Forelimb muscle (tissue), 1 donor: ENCODE measurements at places on chromosomes 5 and 9. TPM values are rescaled to one million over a fixed set of nuclear protein-coding genes. Genes with fewer than 3 reads are reported as not detected.

Gene HTR1A
- polyA plus RNA-seq: not detected

Gene SARDH
- 5.4 TPM for polyA plus RNA-seq

GRCh38 chr9:37197158-37198038, 77.0 kb downstream of the ZCCHC7 start:
- no peak for DNase-seq

- DNase-seq: no peak
Measured at GRCh38 chr5:135883441-135883840, 12.2 kb downstream of the IL9 start.

DNA sequence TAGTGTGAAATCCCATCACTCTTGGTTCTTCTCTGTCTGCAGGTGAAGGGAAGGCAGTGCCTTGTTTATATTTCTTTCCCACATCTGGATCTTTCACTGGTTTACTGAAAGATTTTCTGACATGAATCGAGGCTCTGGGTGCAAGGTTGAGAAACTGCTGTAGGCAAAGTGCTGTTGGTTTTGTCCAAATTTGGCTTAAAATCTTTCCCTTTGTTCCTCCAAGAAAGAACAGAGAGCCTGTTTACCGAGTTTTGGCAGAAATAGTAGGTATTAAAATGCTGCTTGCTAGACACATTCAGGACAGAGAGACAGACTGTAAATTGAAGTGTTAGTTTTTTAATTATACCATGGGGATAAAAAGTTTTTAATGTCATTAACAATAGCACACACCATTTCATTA, 21.5 kb downstream of the SKP2 start:
- no peak for DNase-seq

DNA sequence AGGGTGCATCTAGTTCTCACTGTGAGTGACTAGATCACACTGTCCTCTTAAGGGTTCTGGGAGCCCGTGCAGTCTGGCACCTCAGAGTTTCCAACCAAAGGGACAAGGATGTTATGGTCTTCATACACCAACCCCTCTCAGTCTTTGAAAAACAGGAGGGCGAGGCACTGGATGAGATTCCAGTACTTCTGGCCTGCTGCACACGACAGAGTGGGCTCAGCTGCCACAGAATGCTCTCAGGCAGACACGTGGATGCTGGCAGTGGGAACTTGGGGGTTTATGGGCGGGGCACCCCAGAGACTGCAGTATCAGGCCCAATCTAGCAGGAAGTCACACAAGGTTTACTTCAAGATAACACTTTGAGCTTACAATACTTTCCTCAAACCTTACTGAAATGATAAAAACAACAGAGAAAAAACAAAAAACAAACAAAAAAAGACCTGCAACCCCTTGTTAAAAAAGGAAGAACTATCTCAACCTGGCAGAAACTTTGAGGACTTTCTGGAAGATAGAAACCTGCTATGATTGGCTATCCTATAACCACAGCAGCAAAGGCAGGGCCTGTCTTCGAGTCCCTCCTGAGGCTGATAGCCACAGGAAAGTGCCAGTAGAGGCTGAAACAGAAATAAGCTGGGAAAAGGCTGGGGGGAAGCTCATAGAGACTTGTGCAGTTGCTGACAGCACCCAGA, 28.3 kb upstream of the TGFBR1 start:
- DNase-seq: no peak

DNA sequence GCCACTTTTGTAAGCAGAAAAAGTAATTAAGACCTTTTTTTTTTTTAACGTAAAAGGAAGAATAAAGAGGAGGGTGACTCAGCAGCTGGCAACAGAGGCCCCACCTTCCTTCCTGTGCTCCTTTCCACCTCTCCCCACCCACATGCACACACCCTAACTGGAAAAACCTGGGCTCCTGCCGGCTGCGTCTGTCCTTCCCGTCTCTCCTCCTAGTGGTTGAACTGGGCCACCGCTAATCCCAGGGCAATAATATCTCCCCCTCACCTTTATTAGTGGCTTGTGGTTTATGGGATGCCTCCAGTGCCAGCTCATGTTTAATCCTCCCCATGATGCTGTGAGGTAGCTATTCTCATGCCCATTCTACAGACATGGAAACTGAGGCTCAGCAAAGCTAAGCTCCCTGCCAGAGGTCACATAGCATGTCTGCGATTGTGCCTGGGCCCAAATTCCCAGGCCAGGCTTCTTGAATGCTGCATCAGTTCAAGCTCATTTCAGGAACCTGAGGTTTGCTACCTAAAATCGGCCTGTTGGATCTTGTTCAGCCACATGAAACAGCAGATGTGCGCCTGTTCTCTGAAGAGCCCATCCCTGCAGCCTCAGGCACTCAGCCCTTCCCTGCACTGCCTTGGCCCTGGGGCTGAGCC, 60.9 kb upstream of the IL17B start:
- DNase-seq: no peak

- DNase-seq: no peak
Measured at GRCh38 chr5:24804221-24804681, 159.5 kb upstream of the CDH10 start.

GRCh38 chr9:21982391-21982790, 11.8 kb downstream of the CDKN2A start:
- no peak for DNase-seq

- no peak for DNase-seq
Measured at GRCh38 chr5:41410737-41411136, 99.7 kb downstream of the PLCXD3 start.

DNA sequence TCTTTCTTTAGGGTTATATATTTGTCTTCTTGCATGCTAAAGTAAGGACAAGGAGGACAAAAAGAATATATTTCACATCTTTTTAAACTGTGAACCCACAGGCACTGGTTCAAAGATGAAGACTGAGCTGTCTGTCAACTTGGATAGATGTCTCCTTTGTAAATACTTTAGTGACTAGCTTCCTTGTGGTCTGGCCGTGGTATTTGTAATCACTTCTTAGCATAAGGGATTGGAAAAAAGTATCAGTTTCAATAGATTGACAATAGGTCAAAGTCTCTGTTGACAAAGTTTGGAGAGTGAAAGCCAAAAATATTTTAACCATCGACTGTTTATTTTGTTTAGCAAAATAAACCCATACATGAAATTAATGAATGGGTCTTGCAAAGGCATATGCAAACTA, 91.4 kb downstream of the TMEM167A start:
- no peak for DNase-seq
